Suppressor macrophage treated with lipopolysaccharide for 4 hours (primary cell): ENCODE measurements at places on chromosomes 3 and 15.
A peak's percentile ranks its signal among the peaks of the same experiment; 100 is the strongest.

- DNase-seq = peak; percentile 20
These were observed 969 bp upstream of the BSN start for GRCh38 chr3:49553324-49553691.

GRCh38 chr3:143298380-143298779 lies 178.8 kb downstream of the CHST2 start:
- no peak for DNase-seq

DNA sequence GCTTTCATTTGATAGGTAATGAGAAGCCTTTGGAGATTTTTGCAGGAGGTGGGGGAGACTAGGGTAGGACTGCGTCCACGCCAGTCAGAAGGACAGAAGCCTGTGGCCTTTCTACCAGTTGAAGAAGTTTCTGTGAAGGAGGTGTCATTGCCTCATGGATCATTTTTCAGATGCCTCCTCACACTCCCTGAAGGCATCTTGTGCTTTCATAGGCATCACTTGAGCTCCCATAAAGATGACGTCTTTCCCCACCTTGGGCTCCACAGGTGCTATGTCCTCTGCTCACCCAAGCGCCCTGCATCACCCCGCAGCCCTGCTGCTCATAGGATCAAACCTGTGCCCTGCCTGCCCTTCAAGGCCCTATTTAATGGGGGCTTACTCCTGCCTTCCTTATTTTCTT lies 7.5 kb upstream of the ITGA11 start:
- no peak for DNase-seq

GRCh38 chr3:133301194-133301593 lies 98.7 kb upstream of the BFSP2 start:
- DNase-seq = no peak

GRCh38 chr3:49013738-49014660 lies 4.4 kb downstream of the DALRD3 start:
- DNase-seq = peak; percentile 50

GRCh38 chr3:138946663-138947494 lies at the start of the genes FOXL2 and FOXL2NB:
TSS of gene FOXL2 (minus strand) at chr3:138947137. CDS start at chr3:138946722, 415 bp downstream.
TSS of gene FOXL2NB (plus strand) at chr3:138947217. CDS start at chr3:138947365, 148 bp downstream.
- DNase-seq = peak; percentile 38

GRCh38 chr3:124860599-124860998 lies 26.6 kb downstream of the ITGB5 start:
- DNase-seq = peak; percentile 58

DNA sequence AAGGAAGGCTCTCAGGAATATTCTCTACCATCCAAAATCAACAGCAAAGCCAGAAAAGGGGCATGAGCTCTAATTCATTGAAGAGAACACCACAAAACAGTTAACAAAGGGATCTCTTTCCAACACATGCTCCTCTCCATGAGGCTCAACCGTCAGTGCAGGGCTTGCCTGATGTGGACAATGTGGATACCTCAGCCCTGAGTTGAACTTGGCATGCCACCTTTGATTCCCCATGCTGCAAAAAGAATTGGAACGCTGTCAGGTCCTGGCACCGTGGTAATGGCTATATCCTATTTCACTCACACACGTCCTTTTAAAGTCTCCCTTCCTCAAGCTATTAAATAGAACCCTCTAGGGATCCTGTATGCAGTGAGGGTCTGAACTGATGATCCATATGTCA lies 30.7 kb upstream of the IP6K2 start:
- DNase-seq = no peak

- peak; percentile 48 for DNase-seq
These were observed 405.1 kb downstream of the LPP start for GRCh38 chr3:188559072-188559429.

GRCh38 chr3:168417016-168417415 lies 321.3 kb upstream of the GOLIM4 start:
- DNase-seq = no peak

DNA sequence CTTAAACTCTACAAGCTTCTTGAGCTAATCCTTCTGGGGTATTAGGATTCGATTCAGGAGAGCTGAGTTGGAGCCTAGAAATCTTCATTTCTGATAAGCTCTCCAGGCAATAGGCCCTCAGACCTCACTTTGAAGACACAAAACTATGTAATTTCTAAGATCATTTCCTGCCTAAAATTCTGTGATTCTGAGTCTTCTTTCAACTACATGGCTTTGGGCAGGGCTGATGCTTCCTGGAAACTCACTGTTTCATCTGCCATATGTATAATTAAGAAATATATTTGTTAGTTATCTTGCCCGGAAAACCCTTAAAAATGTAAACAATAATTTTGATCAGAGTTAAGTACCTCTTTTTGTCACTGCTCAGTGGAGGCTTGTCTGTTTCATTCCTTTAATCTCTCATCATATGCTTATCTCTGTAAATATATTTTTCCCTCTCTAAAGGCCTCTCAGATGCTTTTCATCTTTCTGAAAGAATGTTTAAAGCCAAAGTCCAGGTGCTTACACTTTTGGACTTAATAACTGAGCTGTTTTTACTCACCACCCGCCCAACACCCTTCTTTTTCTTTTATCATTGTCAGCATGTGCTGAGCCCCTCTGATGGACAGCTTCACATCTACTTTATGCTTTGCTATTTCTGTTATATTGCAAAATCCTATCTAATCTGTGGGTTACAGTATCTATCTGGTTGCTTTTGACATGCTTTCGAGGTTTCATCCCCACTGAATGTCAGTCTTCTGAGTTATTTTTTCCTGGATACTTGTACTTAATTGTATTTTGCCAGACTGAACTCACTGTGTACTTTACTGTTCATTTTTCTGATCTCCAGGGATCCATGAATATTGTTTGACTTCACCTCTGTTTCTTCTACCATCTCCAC lies 38.2 kb downstream of the FILIP1L start:
- no peak for DNase-seq

DNA sequence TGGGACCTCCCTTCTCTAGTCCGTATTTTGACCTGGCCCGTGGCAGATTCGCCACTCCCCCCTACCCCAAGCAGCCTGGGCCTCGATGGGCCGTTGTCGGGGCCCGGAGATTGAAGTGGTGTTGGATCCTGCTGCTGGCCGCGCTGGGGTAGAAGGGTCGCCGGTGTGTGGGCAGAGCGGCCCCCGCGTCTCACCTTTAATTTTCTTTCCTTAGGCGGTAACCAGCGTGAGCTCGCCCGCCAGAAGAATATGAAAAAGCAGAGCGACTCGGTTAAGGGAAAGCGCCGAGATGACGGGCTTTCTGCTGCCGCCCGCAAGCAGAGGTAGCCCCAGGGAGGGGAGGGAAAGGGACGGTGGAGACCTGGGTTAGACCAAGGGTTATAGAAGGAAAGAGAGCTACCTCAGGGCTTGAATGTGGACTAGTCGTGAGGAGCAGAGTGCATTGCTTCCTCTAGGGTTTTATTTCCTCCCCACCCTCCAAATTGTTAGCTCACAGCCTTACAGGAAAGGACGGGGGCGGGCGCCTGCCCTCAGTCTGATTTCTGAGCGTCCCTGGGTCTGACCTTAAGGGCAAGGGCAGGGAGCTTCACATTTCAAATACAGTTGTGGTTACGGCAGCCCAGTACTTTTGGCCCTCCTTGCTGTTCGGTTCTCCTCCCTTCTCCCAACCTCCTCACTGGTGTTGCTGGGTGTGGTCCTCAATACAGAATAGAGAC lies 799 bp downstream of the SERF2 start:
- DNase-seq = peak; percentile 73

GRCh38 chr3:62892045-62892444 lies 16.8 kb upstream of the CADPS start:
- DNase-seq = no peak

DNA sequence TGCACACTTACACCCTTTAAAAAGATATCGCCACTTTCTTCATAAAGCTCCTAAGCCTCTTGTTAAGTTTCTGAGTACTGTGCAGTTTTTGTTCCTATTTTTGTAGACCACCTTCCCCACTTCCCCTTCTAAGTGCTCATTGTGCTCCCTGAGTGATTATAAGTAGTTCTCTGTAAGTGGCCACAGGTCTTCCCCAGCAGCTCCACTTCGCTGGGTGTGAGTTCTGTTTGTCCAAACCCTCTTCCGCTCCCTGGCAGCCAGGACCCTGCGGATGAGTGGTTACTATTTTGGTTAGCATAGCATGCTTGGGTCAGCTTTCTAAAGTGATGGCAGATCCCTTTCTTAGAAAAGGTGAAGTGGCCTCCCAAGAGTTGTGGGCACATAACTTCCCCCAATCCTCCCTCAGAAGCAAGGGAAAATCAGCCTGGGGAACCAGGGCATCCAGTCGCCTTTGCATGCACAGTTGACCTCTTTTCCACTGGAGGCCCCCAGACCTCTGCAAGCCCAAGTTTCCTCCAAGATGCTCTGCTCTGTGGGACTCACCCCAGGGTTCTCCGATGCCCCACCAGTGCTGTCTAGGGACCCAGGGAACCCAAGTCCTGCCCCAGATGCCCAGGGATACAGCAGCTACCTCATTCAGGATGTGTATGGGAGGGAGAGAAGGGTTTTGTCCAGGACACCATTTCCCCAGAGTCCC lies 69.6 kb downstream of the ATP10A start:
- DNase-seq = peak; percentile 74

- no peak for DNase-seq
These were observed 20.2 kb upstream of the CORO2B start for GRCh38 chr15:68558318-68559305.

DNA sequence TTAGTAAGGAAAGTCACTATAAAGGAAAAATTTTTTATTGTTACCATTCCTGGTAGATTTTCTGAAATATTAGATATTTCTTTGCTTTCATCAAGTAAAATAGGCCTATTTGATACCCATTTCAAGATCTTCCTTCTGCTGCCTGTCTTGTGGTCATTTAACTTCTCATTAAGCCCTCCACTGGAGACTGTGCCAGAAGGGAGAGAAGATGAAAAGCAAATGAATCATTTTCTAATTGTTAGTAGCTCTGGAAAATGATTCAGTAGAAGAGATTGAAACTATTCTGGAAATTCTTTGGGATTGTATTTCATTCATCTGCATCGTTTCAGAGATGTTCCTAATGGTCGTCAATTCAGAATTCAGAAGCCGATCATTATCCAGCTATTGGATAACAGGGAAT lies 3.2 kb downstream of the KCTD6 start:
- DNase-seq = no peak

- DNase-seq = no peak
These were observed 11.0 kb downstream of the FBLN2 start for GRCh38 chr3:13559764-13560525.

- peak; percentile 81 for DNase-seq
These were observed 8.6 kb downstream of the CLEC3B start for GRCh38 chr3:45034612-45035252.

DNA sequence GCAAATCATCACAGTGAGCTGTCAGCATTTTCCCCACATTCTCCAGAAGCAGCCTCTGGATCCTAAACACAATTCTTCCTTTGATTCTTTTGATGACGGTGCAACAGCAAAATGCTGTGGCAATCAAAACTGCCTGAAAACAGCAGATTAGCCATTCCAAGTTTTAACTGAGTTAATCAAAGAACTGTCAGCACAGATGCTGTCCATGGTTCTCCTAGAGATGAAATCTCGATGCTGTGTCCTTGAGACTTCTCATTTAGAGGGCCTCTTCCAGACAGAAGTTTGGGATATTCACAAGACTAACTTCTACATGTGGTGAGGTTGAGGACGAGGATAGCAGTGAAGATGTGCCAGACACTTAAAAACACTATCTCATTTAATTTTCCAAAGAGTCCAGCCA lies 50.4 kb upstream of the GYG1 start:
- no peak for DNase-seq

- DNase-seq = no peak
These were observed 60.3 kb upstream of the TRA2B start for GRCh38 chr3:185998136-185998535.

GRCh38 chr3:61194892-61195538 lies 56.2 kb downstream of the FHIT start:
- DNase-seq = peak; percentile 11

DNA sequence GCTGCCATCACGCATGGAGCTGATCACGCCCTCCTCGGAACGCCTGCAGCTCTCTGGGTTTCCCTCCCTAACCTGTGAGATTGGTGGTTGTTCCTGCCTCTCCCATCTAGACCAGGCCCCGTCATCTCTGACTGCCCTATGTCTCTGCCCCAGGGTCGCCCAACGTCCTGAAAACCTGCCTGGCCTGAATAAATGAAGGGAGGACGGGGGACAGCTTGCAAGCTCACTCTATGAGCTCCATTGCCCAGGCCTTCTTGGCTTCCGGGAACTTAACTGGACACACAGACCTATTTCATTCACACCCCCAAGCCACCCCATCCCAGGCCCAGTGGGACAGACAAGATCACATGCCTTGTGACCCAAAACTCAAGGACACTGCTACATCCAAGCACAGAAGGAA lies 274.2 kb downstream of the XXYLT1 start:
- DNase-seq = no peak

- DNase-seq = no peak
These were observed 362.3 kb upstream of the RGMA start for GRCh38 chr15:93451265-93451664.

- DNase-seq = no peak
These were observed 7.3 kb downstream of the FBLN2 start for GRCh38 chr3:13556207-13556606.

DNA sequence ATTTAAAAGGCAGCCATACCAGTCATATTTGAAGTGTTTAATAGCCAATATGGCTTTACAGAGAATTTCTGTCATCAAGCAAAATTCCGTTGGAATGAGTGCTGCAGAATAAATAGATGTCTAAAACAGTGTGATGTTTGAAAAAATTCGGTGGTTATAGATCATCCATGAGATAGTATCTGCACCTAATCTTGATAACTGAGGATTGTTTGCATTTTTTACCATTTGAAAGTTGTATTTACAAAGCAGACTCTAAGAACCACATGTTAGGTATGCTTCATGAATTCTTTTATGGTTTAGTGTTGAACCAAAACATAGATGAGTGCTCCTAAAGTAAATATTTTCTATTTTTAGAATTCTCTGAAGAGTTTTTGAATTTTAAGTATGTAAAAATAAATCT lies 476.1 kb downstream of the NAALADL2 start:
- no peak for DNase-seq

DNA sequence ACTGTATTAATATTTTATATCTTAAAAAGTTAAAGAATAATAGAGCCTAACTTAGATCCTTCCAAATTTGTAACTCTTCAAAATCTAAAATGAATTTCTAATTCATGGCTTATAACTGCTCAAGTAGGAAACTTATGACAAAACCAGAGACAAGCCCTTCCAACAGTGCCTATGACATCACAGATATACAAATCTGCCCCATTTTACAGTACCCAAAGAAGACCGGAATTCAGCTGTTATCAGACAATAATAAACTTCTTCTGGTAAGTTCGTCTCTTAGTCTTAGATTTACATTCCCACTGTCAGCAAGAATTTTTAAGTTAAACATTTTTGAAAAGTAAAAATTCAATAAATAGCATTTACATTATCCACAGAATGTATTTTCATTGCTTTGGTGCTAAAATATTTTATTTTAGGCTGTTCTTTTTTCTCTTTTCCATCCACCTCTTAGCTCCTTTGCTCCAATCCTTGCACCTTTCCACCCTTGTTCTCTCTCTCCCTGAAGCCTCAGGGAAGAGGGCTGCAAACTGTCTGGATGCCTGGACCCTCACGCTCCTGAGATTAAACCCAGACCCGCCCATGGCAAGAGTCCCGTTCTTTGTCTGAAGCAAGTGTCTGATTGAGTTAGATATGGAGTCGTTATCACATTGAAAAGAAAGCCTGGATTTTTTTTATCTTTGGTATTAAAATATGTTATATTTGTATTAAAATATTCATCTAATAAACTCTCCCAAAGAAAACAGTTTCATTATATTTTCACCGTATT lies 312.7 kb downstream of the ZBTB20 start:
- no peak for DNase-seq

GRCh38 chr15:62999923-63000561 lies 42.5 kb upstream of the TPM1 start:
- no peak for DNase-seq

GRCh38 chr3:70433091-70433490 lies 120.7 kb upstream of the MDFIC2 start:
- DNase-seq = no peak

GRCh38 chr3:30462721-30463470 lies 143.5 kb upstream of the TGFBR2 start:
- DNase-seq = no peak
